ENCODE measurements at places on chromosomes 3 and 15. TPM values are rescaled to one million over a fixed set of nuclear protein-coding genes. Genes with fewer than 3 reads are reported as not detected.

- no peak for DNase-seq
- H3K27ac ChIP-seq, result no peak overlapping the region
- no peaks in the 10 kb centered on the region for H3K4me1 ChIP-seq
- no peak overlapping the region for H3K4me3 ChIP-seq
- peaks cover 3% of the 10 kb centered on the region for H3K27me3 ChIP-seq
Observed at GRCh38 chr15:45549541-45550220, 27.1 kb upstream of the SLC30A4 start.

DNA sequence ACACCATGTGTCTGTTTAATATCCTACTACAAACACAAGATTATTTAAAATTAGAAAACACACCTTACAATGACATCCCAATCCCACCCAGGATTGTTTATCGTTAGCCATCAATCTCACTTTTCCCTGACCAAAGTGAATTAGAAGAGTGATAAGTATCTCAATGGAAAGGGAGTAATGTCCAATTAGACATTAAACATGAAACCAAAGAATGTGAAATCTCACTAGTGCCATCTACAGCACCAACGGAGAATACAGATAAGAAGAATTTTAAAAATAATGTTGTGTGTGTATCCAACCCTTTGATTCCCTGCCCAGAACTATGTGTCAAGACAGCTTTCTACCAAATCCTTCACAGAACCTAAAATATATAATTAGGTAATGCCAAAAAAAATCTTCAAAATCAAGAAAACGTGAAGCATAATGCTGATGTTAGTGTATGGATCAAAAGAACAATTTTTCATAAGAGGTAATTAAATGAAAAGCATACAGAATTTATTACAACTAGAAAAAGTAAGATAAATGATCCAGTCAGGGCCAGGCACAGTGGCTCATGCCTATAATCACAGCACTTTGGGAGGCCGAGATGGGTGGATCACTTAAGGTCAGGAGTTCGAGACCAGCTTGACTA lies 64.2 kb downstream of the SCAPER start:
- no peak overlapping the region for H3K27ac ChIP-seq
- H3K4me3 ChIP-seq, result no peak overlapping the region
- DNase-seq, result peak; percentile 51

- H3K27ac ChIP-seq, result no peak overlapping the region
- no peaks in the 10 kb centered on the region for H3K36me3 ChIP-seq
- no peak for DNase-seq
- no peaks in the 10 kb centered on the region for H3K27me3 ChIP-seq
- H3K4me1 ChIP-seq, result no peaks in the 10 kb centered on the region
Observed at GRCh38 chr3:127389913-127390312, 102.1 kb upstream of the PRR20G start.

DNA sequence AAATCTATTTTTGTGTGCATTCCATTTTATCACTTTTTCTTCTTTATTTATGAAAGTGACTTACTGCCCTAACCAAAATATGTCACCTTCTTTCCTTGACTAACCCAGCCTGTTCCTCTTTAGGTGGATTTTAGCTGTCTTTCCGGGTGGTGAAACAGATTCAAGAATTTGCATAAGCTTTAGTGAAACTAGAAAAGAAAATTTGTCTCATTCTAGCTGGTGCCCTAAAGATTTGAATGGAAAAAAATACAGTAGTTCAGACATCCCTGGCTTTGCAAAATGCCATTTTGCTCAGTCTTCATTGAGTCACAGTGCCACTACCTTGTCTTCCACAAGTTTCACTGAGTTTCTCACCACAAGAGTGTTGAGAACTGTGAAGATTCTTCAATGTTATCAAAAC lies 28.2 kb upstream of the CCDC50 start:
- H3K27me3 ChIP-seq, result no peaks in the 10 kb centered on the region
- H3K4me3 ChIP-seq, result no peak overlapping the region
- no peaks in the 10 kb centered on the region for H3K36me3 ChIP-seq
- DNase-seq, result no peak

Gene RASGRP1
- 0.38 TPM for total RNA-seq

GRCh38 chr3:53994986-53995603 lies 103.4 kb upstream of the SELENOK start:
- H3K27ac ChIP-seq, result no peak overlapping the region
- H3K4me3 ChIP-seq, result no peak overlapping the region
- H3K27me3 ChIP-seq, result no peaks in the 10 kb centered on the region
- no peaks in the 10 kb centered on the region for H3K36me3 ChIP-seq

All from endothelial cell of umbilical vein (primary cell).